ENCODE measurements at places on chromosomes 5 and 9. TPM values are rescaled to one million over a fixed set of nuclear protein-coding genes. Genes with fewer than 3 reads are reported as not detected.

- DNase-seq: no peak
- H3K36me3 ChIP-seq: no peaks in the 10 kb centered on the region
- H3K4me1 ChIP-seq: peaks cover 31% of the 10 kb centered on the region
- H3K27me3 ChIP-seq: peaks cover 2% of the 10 kb centered on the region
- H3K27ac ChIP-seq: no peak overlapping the region
- no peak overlapping the region for H3K4me3 ChIP-seq
Observed at GRCh38 chr5:35198686-35199085, 31.6 kb downstream of the PRLR start.

- H3K36me3 ChIP-seq: no peaks in the 10 kb centered on the region
- peak overlapping the region; percentile 30 for H3K27ac ChIP-seq
- no peak overlapping the region for H3K4me3 ChIP-seq
- no peaks in the 10 kb centered on the region for H3K27me3 ChIP-seq
- no peak for DNase-seq
Observed at GRCh38 chr9:108445431-108446071, 410.2 kb downstream of the ACTL7B start.

The CATSPER3 gene
- total RNA-seq: 0.98 TPM

DNA sequence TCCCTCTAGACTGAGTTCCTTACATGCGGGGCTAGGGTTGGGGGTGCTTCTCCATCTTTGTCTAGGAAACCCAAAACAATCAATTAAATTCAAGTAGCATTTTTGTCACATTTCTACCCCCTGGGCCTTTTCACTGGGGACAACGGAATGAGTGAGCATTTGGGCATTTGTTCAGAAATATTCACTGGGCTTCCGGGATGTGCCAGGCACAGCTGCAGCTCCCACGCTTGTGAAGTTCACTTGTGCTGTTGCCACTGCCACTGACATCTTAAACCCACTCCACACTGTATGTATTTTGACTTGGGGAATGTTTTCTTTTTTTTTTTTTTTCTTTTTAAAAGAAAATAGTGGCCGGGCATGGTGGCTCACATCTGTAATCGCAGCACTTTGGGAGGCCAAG lies 31.6 kb downstream of the DUSP1 start:
- no peaks in the 10 kb centered on the region for H3K36me3 ChIP-seq
- H3K4me1 ChIP-seq: peaks cover 26% of the 10 kb centered on the region
- H3K4me3 ChIP-seq: no peak overlapping the region
- DNase-seq: no peak

GRCh38 chr5:37715992-37716391 lies 123.8 kb downstream of the GDNF start:
- H3K27ac ChIP-seq: no peak overlapping the region
- no peaks in the 10 kb centered on the region for H3K4me1 ChIP-seq
- DNase-seq: no peak
- H3K4me3 ChIP-seq: no peak overlapping the region
- no peaks in the 10 kb centered on the region for H3K27me3 ChIP-seq

The PCDHB16 gene
- not detected for total RNA-seq

DNA sequence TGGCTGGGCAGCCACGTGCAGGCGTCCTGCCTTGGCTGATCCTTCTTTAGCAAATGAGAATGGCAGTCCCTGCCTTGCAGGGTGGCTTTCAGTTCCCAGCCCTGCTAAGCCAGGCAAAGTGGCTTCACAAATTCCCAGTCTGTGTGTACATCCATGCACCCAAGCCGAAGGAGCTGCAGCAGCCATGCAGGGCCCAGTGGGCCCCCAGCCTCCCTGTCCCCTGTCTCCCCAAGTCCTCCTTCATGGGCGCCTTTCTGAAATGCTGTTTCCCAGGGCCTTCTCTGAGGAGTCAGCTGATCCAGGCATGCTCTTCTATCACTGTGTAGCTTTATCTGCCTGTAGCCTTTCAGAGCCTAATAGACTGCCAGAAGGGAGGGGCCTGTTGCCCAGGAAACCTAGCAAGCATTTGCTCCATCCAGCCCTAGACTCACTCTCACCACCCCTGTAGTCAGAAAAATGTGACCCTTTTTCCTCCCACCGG lies 47.4 kb upstream of the SHC3 start:
- peaks cover 29% of the 10 kb centered on the region for H3K27me3 ChIP-seq
- H3K36me3 ChIP-seq: no peaks in the 10 kb centered on the region
- H3K4me3 ChIP-seq: no peak overlapping the region
- no peaks in the 10 kb centered on the region for H3K4me1 ChIP-seq
- no peak overlapping the region for H3K27ac ChIP-seq
- no peak for DNase-seq

DNA sequence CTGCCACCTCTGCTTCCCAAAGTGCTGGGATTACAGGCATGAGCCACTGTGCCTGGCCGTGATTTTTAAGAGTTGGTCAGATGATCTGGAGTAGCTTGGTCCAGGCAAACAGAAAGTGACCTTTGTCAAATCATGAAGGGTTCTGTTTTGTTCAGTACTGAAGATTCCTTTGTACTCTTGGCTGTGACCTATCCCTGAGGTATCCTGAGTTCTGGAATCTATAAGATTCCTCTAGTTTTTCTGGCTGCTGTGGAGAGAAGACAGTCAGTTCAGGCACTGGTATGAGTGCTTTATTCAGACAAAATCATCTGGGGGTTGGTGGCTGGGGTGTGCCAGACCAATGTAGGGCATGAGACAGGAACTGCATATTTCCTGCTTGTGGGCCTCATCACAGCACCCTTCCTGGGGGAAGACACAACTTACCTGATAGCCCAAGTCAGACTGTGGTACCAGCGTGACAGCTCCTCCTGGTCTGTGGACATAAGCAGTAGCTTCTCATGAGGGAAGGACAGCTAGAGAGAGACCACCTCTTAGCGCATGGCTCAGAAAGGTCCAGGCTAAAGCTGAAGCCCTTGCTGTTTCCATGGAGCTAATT lies 3.1 kb downstream of the ARHGEF39 start:
- peak overlapping the region; percentile 55 for H3K4me3 ChIP-seq
- peak overlapping the region; percentile 70 for H3K27ac ChIP-seq
- peaks cover 33% of the 10 kb centered on the region for H3K36me3 ChIP-seq

DNA sequence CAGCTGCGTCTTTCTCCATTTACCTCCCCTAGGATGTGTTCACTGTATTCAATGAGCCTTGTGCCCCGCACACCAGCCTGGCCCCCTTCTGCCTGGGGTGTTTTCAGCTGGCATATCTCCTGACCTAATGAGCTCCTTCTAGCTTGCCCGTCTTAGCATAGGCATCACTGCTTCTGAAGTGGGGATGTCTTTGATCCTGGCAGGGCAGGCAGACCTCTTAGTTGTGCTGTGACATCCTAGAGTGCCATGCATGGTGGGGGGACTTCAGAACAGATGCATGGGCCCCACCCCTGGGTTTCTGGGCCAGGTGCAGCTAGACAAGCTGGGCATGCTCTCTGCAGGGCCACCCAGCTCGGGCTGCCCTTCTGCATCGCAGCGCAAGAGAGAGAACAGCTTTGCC lies 172.7 kb downstream of the GADD45G start:
- no peaks in the 10 kb centered on the region for H3K36me3 ChIP-seq
- no peaks in the 10 kb centered on the region for H3K27me3 ChIP-seq
- H3K4me1 ChIP-seq: peaks cover 20% of the 10 kb centered on the region

DNA sequence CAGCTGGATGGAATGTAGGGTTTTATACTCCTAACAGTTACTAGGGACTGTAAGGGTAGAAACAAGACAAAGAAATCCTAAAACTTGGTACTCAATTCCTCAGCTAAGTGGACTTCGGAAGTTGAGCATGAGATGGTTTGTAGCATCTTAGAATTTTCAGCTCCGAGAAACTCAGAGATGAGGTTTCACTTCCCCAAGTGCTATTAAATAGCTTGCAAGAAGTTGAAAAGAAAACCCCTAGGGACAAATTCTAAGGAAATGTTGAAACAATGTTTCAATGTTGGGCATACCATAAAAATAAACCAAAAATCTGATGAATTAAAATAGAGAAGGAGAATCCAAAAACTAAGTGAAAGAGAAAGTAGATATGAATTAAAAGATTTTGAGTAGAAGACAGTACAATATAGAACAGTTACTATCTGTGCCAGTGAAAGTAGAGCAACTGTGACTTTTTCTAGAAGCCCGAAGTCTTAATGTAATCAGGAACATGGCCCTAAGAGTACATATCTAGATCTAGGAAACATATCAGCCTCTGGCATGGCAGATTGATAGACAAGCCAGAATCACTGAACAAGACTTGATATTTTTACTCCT lies 308.6 kb upstream of the RGMB start:
- no peaks in the 10 kb centered on the region for H3K27me3 ChIP-seq
- peaks cover 16% of the 10 kb centered on the region for H3K4me1 ChIP-seq
- DNase-seq: no peak
- H3K36me3 ChIP-seq: no peaks in the 10 kb centered on the region
- H3K4me3 ChIP-seq: peak overlapping the region; percentile 9
- no peak overlapping the region for H3K27ac ChIP-seq

- DNase-seq: no peak
- H3K4me1 ChIP-seq: no peaks in the 10 kb centered on the region
- no peak overlapping the region for H3K4me3 ChIP-seq
- no peaks in the 10 kb centered on the region for H3K27me3 ChIP-seq
- H3K36me3 ChIP-seq: no peaks in the 10 kb centered on the region
Observed at GRCh38 chr9:80874276-80874675, 815.1 kb downstream of the TLE1 start.

GRCh38 chr9:4566806-4567205 lies 76.5 kb downstream of the SLC1A1 start:
- H3K4me3 ChIP-seq: no peak overlapping the region
- H3K36me3 ChIP-seq: no peaks in the 10 kb centered on the region
- no peaks in the 10 kb centered on the region for H3K4me1 ChIP-seq

The C9 gene
- not detected for total RNA-seq

The TRPM6 gene
- total RNA-seq: not detected

The LTC4S gene
- 2.7 TPM for total RNA-seq

- H3K4me3 ChIP-seq: no peak overlapping the region
- no peak for DNase-seq
- H3K27me3 ChIP-seq: peaks cover 4% of the 10 kb centered on the region
- H3K4me1 ChIP-seq: no peaks in the 10 kb centered on the region
Observed at GRCh38 chr5:75275756-75276155, 39.1 kb upstream of the ANKRD31 start.

- H3K36me3 ChIP-seq: no peaks in the 10 kb centered on the region
- no peak overlapping the region for H3K27ac ChIP-seq
- DNase-seq: no peak
- H3K27me3 ChIP-seq: peaks cover 14% of the 10 kb centered on the region
- H3K4me3 ChIP-seq: no peak overlapping the region
Observed at GRCh38 chr9:135134268-135135022, 47.0 kb downstream of the OLFM1 start.

Measured in activated B cell treated with CpG ODN at 0.5 μM for 24 hours (primary cell).